Effector CD4-positive, alpha-beta T cell (primary cell): ENCODE measurements at places on chromosomes 12 and 14.

GRCh38 chr12:80580254-80580653 is 127.2 kb upstream of the MYF6 start:
- DNase-seq: no peak

DNA sequence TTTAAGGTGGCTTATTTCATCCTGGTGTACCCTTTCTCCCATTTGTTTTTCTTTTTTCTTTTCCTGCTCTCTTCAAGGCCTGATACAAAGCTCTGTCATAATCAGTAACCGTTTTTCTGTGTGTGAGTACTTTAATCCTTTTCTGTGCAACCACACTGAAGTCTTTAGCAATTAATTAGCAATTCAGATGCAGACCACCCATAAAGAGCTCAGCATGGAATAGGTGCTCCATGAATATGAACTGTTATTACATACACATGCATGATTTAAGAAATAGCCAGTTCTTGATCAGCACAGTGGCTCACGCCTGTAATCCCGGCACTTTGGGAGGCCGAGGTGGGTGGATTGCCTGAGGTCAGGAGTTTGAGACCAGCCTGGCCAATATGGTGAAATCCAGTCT is 1386.6 kb downstream of the AACS start:
- DNase-seq: no peak

DNA sequence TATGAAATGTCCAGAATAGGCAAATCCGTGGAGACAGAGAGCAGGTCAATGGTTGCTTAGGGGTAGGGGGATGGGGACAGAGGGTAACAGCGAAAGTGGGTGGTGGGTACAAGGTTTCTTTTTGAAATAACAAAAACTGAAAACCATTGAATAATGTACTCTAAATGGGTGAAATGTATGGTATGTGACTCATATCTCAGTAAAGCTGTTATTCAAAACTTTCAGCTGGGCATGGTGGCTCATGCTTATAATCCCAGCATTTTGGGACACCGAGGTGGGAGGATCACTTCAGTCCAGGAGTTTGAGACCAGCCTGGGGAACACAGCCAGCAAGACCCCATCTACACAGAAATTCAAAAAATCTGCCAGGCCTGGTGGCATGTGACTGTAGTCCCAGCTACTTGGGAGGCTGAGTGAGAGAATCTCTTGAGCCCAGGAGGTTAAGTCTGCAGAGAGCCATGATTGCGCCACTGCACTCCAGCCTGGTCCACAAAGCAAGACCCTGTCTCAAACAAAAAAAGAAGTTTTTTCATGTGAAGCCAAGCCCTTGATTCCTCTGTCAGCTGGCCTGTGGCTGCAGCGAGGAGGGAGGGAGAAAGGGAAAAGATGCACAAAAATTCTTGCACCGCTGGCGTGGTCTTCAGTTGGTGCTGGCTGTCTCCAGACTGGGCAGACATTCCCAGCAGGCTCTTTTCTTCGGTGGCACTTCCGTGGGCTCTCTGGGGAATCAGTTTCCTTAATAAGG is 248.2 kb downstream of the SLC41A2 start:
- no peak for DNase-seq

- no peak for DNase-seq
Measured at GRCh38 chr12:18165422-18165871, 75.5 kb upstream of the RERGL start.

- no peak for DNase-seq
Measured at GRCh38 chr14:63677891-63678379, 36.3 kb upstream of the WDR89 start.

- no peak for DNase-seq
Measured at GRCh38 chr14:90455100-90455571, 58.3 kb downstream of the CALM1 start.

DNA sequence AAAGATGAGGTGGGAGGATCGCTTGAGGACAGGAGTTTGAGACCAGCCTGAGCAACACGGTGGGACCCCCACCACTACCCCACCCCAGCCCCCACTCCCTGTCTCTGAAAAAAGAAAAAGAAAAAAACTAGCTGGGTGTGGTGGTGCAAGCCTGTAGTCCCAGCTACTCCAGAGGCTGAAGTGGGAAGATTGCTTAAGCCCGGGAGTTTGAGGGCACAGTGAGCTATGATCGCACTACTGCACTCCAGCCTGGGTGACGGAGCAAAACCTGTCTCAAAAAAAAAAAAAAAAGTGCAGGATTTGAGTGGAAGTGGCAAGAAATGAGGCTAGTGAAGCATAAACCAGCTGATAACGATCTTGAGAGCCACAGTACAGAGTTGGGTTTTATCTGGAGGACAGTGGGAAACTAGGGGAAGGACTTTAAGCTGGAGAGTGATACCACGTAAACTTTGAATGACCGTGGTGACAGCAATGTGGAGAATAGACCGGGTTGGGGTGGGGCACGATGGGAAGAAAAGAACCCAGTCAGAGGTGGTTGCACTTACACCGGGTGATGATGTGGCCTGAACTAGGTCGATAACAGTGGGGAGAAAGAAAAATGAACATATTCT is 85.3 kb downstream of the TMEM260 start:
- DNase-seq: no peak

DNA sequence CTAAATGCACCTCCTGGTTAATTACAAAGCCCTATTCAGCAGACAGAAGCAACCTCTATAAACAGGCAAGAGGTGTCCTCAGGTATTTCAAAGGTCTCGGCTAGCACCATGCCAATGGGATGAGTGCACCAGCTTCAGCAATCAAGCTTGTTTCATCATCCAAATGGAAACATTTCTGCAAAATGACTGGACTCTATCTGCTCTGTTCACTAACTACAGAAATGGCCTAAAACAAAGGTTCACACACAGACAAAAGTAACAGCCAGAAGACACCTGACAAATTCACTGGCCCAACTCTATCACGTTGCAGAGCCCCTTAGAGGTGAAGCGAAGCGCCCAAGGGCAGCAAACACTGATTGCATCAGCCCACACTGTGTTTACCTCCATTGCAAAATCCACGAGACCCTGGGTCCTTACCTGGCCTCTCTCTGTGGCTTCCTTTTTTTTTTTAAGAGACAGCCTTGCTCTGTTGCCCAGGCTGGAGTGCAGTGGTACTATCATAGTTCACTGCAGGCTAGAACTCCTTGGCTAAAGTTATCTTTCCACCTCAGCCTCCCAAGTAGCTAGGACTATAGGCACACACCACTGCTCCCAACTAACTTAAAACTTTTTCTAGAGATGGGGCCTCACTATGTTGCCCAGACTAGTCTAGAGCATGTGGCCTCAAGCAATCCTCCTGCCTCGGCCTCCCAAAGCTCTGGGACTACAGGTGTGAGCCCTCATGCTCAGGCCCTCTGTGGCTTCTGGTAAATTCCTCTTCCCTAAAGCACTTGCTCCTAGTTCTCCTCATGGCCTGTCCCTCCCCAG is 8.5 kb upstream of the SYNE3 start:
- DNase-seq: no peak

- no peak for DNase-seq
Measured at GRCh38 chr12:32118806-32119205, 12.2 kb downstream of the BICD1 start.

GRCh38 chr12:75658901-75659823 is 147.8 kb upstream of the KRR1 start:
- DNase-seq: no peak

GRCh38 chr12:58540480-58541299 is 379.6 kb downstream of the LRIG3 start:
- no peak for DNase-seq

- DNase-seq: no peak
Measured at GRCh38 chr12:129693731-129694130, 210.1 kb downstream of the TMEM132D start.

DNA sequence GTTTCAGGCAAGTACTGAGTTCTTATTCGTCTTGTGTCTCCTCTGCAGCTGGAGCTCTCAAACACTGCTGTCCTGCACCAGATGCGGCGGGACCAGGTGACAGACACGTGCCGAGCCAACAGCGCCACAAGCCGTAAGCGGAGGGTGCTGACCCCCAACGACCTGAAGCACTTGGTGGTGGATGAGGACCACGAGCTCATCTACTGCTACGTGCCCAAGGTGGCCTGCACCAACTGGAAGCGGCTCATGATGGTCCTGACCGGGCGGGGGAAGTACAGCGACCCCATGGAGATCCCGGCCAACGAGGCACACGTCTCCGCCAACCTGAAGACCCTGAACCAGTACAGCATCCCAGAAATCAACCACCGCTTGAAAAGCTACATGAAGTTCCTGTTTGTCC is 201.2 kb downstream of the SLC41A2 start:
- DNase-seq: no peak

DNA sequence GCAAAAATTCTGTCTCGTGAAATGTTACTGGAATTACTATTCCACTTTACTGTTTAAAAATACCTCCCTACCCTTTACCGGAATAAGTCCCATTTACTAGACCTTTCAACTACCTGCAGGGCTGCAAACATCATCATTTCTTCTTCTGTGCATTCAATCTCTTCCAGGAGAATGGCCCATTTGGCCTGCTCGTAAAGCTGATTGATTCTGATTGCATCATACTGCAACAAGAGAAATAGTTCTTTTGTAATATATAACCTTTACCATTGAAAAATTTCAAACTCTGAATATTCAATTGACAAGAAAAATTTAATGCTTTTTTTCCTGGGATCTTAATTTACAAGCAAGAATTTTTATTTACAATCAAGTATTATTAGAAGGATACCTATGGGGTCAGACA is 72.4 kb downstream of the FERMT2 start:
- DNase-seq: no peak

DNA sequence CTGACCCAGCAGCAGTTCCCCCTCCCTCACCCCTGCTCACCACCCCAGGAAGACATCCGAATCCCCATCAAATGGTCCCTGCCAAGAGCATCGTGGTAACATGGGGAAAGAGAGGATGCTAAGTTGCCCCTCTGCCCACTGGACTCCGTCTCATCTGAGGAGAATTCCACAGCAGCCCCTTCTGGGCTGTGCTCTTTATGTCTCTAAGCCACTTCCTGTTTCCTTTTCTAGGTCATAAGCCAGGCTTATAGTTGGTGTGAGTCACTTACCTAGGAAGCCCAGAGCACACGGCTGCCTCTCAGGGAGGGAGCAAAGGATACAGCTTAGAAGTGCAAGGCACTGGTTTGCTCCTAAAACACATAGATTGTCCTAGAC is 76.0 kb downstream of the VCPKMT start:
- peak; percentile 26 for DNase-seq
